NCI-H446 (cell line): ENCODE measurements at places on chromosomes 6 and 20.
A peak's percentile ranks its signal among the peaks of the same experiment; 100 is the strongest.

- no peak for DNase-seq
Observed at GRCh38 chr6:19734061-19734460, 103.1 kb upstream of the ID4 start.

GRCh38 chr6:8888468-8888867 lies 453.1 kb upstream of the SLC35B3 start:
- no peak for DNase-seq

DNA sequence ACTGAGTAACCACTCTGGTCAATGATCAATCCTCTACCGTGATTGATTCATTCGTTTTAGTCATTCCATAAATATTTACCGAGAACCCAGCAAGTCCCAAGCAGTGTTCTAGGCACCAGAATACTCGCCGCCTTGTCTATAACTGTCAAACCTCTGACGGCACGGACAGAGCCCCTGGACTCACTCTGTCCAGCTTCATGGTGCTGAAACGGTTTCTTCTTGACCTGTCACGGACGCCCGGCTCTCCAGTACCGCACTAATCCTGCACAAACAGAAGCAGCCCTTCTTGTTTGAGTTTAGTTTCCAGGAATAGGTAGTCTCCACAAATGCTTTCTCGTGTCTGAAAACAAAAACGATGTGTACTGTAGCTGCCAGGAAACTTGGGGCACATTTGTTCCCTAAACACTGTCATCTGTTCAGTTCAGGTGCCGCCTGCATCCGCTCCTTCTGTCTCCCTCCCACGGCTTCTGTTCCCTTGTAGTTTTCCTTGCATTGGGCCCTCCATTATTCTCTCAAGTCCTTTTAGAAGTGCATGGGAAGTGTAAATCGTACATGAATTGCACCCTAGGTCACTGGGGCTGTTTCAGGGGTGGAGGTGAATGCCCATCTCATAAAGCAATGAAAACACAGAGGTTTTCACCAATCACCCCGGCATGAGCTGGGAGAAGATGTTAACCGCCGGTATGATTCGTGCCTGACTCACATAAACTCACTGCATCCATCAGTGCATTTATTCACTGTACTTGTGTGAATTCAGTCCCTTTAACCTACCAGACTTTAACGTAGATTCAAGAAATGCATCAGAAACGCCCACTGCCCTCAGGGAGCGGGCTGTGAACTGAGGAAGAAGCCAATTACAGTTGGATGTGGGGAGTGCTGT lies 209.3 kb upstream of the CDH4 start:
- DNase-seq = no peak

DNA sequence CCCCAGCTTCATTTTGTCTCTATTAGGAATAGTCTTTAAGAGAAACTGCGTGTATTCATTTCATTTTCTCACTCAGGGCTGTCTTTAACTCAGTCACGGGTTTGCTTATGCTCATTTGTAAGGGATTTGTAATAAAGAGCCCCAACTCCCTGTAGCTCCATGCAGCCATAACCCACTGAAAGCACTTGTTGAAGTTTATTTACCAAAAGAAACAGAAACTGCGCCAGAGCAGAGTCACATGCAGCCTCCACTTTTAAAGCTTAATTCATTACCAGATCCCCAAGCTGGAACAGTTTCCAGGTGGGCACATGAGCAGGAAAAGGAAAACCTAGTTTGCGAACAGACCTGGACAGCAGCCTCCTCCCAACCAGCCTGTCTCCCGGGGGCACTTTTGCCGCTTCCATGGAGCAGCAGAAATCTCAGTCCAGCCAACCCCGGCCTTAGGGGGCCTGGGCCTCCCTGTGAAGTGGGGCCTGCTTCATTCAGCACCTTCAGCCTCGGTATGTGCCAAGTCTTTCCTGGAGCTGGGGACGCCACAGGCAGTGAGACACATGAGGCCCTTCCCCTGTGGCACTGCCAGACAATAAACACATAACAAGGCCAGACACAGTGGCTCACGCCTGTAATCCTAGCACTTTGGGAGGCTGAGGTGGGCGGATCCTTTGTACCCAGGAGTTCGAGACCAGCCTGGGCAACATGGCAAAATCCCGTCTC lies 4.5 kb downstream of the BCAS4 start:
- DNase-seq = no peak

DNA sequence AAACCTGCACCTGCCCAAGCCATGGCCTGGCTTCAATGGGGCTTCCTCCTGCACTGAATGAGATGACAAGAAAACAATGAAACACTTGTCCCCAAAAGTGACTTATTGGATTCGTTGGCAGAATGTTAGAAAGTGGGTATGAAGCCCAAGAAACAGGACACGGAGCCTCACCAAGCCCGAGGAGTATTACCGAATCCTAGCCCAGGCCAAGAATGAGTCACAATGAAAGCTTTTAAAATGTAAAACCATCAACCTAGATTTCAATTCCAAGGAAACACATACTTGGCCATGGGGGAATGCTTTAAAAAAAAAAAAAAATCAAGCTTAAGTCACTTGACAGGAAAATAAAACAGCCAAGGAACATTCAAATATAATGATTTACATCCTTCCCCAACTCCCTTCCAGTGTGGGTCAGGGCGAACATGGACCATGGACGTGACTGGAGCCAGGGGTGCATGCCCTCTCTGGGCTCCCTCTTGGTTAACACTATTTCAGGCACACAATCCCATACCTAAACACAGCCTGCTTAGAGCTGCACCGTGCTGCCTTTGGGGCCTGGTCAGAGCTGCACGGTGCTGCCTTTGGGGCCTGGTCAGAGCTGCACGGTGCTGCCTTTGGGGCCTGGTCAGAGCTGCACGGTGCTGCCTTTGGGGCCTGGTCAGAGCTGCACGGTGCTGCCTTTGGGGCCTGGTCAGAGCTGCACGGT lies 3.1 kb upstream of the STX16 start:
- DNase-seq = no peak

GRCh38 chr6:92708270-92708669 lies 711.1 kb downstream of the EPHA7 start:
- DNase-seq = no peak

DNA sequence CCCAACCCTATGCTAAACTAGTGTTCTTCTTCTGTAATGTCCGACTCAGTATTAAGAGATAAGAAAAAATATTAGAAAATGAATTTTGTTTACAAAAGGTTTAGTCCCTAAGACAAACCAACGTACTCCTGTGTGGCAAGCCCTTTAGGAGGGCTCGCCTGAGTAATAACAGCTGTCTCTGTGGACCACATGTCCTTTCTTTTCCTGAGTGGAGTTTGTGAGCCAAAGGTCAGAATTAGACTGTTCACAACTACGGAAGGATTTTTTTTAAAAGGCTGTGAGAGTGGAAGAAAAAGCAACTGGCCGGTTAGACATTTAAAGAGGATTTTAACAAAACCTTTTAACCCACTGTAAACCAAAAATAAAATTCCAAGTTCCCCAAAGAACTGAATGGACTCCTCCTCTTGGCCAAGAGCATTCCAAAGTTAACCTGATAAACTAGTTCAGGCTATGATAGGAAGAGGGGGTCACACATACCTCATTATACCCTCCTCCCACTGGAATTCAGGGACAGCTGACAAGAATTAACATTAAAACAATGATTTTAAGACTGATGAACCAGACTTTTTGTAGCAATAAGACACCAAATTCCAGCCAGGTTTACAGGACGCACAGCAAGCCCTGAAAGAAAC lies 43.5 kb downstream of the FAM184A start:
- no peak for DNase-seq

DNA sequence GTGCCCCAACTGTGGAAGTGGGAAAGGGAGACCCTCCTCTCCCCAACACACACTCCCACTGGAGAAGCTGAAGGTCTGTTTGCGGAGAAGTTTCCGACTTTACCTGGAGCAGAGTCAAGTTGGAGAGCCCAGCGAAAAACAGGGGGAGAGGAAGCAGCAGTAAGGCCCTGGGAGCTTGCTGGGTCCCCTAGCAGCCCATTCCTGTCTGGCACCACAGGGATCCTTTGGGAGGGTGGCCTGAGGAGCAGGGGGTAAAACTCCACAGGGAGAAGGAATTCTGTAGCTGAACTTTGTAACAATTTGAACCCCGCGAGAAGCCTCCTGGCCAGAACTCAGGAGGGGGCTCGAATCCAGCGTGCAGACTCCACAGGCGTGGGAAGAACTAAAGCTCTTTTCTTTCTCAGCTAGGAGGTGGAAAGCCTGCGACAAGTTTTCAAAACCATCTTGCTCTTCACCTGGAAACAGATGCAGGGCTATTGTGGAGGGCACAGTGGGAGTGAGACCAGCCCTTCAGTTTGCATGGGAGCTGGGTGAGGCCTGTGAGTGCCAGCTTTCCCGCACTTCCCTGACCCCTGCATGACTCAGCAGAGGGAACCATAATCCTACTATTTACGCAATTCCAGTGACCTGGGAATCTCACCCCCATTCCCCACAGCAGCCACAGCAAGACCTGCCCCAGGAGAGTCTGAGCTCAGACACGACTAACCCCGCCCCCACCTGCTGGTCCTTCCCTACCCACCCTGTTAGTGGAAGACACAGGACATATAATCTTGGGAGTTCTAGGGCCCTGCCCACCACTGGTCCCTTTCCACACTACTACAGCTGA lies 25.8 kb downstream of the SERPINB9 start:
- no peak for DNase-seq

GRCh38 chr6:44480097-44480541 lies 92.6 kb downstream of the CDC5L start:
- no peak for DNase-seq

- no peak for DNase-seq
Observed at GRCh38 chr6:163963205-163964120, 548.9 kb downstream of the QKI start.

GRCh38 chr6:148890652-148891404 lies 144.0 kb downstream of the UST start:
- no peak for DNase-seq

GRCh38 chr6:61606500-61606899 lies 679.5 kb downstream of the KHDRBS2 start:
- no peak for DNase-seq

DNA sequence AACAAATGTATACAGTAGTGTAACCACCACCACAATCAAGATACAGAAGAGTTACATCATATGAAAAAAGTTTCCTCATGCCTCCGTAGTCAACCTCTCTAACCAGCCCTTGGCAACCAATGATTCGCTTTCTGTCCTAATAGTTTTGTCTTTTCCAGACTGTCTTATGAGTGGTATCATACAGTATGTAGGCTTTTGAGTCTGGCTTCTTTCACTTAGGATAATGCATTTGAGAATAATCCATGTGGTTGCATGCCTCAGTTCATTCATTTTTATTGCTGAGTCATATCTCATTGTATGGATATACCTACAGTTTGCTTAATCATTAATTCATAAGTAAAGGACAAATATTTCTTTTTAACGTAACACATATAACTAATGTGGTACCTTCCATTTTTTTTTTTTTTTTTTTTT lies 86.4 kb upstream of the RIPOR2 start:
- DNase-seq = no peak

GRCh38 chr6:17927705-17928104 lies 59.7 kb downstream of the KIF13A start:
- DNase-seq = no peak

- no peak for DNase-seq
Observed at GRCh38 chr20:51029963-51030920, 7.3 kb upstream of the KCNG1 start.

DNA sequence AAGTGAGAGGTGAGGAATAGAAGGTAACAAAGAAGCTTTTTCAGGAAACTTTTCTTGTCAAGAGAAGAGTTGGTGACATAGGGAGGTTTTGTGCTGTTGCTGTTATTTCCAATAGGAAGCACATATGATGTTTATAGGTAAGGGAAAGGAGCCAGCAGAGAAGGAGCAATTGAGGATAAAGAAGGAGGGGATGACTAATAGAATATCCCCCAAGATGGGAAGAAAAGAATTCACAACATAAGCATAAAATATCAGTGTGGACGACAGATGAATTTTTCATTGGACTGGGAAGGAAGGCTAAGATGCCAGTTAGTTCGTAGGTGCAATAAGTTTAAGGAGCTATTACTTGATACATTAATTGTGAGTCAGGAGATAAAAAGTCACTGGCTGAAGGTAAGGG lies 8.5 kb upstream of the BEND6 start:
- peak; percentile 33 for DNase-seq

GRCh38 chr20:57574954-57575353 lies 14.0 kb downstream of the PCK1 start:
- no peak for DNase-seq

- no peak for DNase-seq
Observed at GRCh38 chr6:7129360-7129759, 21.6 kb downstream of the RREB1 start.

DNA sequence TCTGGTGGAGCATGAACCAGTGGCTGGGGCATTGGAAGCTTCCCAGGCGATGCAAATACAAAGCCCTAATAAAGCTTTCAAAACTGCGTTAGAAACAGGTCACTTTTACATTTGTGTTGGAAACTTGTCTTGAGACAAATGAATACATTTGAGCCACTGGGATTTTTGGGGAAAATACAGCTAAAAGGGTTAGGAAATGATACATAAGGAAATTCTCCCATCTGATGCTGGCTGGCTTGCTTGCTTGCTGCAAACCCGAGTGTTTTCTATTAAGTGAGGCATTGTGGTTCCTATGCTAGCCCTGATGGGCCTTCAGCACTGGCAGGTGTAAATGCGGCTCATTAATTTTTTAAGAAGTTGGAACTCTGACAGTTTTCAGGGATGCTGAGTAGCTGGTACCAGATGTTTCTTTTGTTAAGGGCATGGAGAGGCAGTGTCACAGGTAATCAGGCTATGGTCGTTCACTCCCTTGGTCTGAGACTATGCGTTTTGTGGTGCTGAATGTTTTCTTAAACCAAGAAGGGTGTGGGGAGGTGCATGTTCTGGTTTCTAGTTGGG lies 35.2 kb downstream of the RREB1 start:
- no peak for DNase-seq

GRCh38 chr20:35503841-35504561 lies 25.5 kb downstream of the C20orf173 start:
- DNase-seq = peak; percentile 95

DNA sequence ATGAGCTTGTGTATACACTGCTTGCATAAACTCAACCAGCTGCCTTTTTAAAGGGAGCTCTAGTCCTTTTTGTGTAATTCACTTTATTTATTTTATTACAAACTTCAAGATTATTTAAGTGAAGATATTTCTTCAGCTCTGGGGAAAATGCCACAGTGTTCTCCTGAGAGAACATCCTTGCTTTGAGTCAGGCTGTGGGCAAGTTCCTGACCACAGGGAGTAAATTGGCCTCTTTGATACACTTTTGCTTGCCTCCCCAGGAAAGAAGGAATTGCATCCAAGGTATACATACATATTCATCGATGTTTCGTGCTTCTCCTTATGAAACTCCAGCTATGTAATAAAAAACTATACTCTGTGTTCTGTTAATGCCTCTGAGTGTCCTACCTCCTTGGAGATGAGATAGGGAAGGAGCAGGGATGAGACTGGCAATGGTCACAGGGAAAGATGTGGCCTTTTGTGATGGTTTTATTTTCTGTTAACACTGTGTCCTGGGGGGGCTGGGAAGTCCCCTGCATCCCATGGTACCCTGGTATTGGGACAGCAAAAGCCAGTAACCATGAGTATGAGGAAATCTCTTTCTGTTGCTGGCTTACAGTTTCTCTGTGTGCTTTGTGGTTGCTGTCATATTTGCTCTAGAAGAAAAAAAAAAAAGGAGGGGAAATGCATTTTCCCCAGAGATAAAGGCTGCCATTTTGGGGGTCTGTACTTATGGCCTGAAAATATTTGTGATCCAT lies 15.3 kb downstream of the TNFAIP3 start:
- DNase-seq = no peak
